Suprapubic skin (tissue), 4 donors: ENCODE measurements at places on chromosomes 12 and 14.
A peak's percentile ranks its signal among the peaks of the same experiment; 100 is the strongest.

GRCh38 chr12:131116468-131117117 lies 162.9 kb downstream of the ADGRD1 start:
- H3K27ac ChIP-seq: peak overlapping the region; percentile 25
- peak; percentile 60 for DNase-seq
- H3K36me3 ChIP-seq: no peaks in the 10 kb centered on the region
- no peak overlapping the region for H3K4me3 ChIP-seq
- peaks cover 9% of the 10 kb centered on the region for H3K27me3 ChIP-seq
- H3K4me1 ChIP-seq: peaks cover 31% of the 10 kb centered on the region

- peak overlapping the region; percentile 78 for H3K4me3 ChIP-seq
- peaks cover 83% of the 10 kb centered on the region for H3K4me1 ChIP-seq
- H3K36me3 ChIP-seq: no peaks in the 10 kb centered on the region
- H3K27me3 ChIP-seq: peaks cover 15% of the 10 kb centered on the region
- H3K27ac ChIP-seq: peak overlapping the region; percentile 98
- no peak for DNase-seq
These were observed 9.0 kb upstream of the HOXC6 start for GRCh38 chr12:54019091-54019811.

DNA sequence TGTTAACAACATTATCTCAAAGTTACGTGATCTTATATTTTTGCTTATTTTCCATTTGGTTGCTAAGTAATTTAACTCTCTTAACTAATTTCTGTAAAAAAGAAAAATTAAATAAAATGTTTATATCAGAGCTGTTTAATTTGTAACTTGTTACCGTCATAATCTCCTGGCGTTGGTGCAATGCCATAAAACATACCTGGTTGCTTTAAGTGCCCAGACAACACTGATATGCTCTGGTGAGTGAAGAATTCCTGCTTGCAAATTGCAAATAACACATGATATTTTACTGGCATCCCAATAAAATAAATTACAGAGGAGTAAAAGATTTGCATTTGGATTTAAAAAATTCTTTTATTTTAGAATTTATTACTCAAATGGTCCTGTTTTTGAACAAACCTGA lies 640.1 kb upstream of the MIS18BP1 start:
- H3K4me1 ChIP-seq: peaks cover 10% of the 10 kb centered on the region
- H3K36me3 ChIP-seq: no peaks in the 10 kb centered on the region
- DNase-seq: no peak
- H3K4me3 ChIP-seq: no peak overlapping the region
- no peak overlapping the region for H3K27ac ChIP-seq
- no peaks in the 10 kb centered on the region for H3K27me3 ChIP-seq

DNA sequence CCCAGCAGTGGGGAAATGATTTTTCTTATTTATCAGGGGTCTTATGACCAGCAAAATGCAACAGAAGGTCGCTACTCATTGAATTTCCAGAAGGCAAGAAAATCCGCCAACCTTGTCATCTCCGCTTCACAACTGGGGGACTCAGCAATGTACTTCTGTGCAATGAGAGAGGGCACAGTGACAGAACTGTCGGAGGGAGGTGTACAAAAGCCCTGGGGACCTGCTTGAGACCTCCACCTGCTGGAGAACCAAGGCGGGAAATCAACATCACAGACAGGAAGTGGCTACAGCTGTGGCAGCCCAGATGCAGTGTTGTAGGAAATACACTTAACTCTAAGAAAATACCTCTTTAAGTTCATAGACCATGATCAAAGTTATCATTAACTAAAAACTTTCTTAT lies 250.9 kb upstream of the OR4E1 start:
- no peak for DNase-seq
- no peak overlapping the region for H3K4me3 ChIP-seq
- no peaks in the 10 kb centered on the region for H3K27me3 ChIP-seq
- H3K27ac ChIP-seq: no peak overlapping the region
- H3K4me1 ChIP-seq: no peaks in the 10 kb centered on the region

DNA sequence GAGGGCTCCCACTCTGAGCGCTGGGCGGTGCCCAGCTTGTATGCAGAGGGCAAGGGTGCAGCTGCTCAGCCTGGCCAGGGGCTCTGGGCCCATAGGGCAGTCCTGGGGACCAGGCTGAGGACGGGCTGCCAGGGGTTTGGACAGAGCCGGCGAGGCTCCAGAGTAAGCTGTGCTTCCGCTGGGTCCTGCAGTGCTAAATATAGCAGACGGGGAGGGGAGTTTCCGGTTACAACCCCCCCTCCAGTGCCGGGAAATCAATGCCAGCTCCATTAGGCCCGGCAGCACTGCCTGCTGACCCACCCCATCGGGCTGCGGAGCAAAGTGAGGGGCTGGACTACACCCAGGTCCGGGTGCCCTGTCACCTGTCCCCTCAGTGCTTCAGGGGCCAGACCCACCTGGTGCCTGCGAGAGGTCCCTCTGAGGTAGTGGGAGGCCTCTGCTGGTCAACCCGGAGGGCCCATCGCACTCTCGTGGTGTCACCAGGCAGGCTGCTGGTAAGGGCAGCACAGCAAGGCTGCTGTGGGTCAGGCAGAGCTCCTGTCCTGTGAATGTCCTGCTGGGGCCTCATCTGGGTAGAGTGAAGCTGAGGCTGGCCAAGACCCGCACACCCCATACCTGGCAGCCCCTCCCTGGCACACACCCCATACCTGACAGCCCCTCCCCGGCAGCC lies 2.6 kb upstream of the JAG2 start:
- no peak overlapping the region for H3K4me3 ChIP-seq
- H3K27me3 ChIP-seq: peaks cover 52% of the 10 kb centered on the region
- DNase-seq: no peak
- H3K27ac ChIP-seq: no peak overlapping the region
- H3K36me3 ChIP-seq: no peaks in the 10 kb centered on the region

GRCh38 chr12:118503476-118503875 lies 127.1 kb downstream of the SUDS3 start:
- H3K27me3 ChIP-seq: no peaks in the 10 kb centered on the region
- no peak for DNase-seq
- no peak overlapping the region for H3K27ac ChIP-seq
- H3K4me3 ChIP-seq: no peak overlapping the region
- H3K4me1 ChIP-seq: no peaks in the 10 kb centered on the region
